ENCODE measurements at places on chromosomes 12 and 14.

- no peak for DNase-seq
Observed at GRCh38 chr12:29278673-29279420, 102.1 kb downstream of the ERGIC2 start.

GRCh38 chr12:120346681-120347080 is 19.1 kb upstream of the PLA2G1B start:
- DNase-seq: no peak

DNA sequence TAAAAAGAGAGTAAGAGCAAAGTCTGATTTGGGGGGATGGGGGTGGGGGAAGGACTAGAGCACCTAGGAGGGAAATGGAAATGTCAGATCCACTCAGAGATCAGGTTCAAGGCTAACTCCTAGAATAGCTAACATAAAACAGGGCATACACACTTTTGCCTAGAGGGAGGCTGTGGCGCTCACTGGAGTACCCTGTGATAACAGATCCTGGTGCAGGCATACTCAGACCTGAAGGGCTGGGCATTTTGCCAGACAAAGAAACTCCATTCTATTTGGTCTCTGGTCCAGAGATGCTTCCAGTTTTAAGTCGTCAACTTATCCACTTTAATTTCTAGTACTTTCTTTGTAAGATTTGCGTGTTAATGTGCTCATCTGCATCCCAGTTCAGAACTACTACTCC is 5.8 kb downstream of the CTDSP2 start:
- DNase-seq: no peak

- DNase-seq: no peak
Observed at GRCh38 chr12:125549836-125550235, 484.6 kb downstream of the AACS start.

- no peak for DNase-seq
Observed at GRCh38 chr12:70267550-70267949, 24.3 kb downstream of the CNOT2 start.

GRCh38 chr12:102629262-102629888 is 149.0 kb upstream of the IGF1 start:
- no peak for DNase-seq
